ENCODE measurements at places on chromosomes 12 and 14.
A peak's percentile ranks its signal among the peaks of the same experiment; 100 is the strongest.

- no peak for DNase-seq
Observed at GRCh38 chr12:106774808-106775524, 484 bp downstream of the RIC8B start.

DNA sequence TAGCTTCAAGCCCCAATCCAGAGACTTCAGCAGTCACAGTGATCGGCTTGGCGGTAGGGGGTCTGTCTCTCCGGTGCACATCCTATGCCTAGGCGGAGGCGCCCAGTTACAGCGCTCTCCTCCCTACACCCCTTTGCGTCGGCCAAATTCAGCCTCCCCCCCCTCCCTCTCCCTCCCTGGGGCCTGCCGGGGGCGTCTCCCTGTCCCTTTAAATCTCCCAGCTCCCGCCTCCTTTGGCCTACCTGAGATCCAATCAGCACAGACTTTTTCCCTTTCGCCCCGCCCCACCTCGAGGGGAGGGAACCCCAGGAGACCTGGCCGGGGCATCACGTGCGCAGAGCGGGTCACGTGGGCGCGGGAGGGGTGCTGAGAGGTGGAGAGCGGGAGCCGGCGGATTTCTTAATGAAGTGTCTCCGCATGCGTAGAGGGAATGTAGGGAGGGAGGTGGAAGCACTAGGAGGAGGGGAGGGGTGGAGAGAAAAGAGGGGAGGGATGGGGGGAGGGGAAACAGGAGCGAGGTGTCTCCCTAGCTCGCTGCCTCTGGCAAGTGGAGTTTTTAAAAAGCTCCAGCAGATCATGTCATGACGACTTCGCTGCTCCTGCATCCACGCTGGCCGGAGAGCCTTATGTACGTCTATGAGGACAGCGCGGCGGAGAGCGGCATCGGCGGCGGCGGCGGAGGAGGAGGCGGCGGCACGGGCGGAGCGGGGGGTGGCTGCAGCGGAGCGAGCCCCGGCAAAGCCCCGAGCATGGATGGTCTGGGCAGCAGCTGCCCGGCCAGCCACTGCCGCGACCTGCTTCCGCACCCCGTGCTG lies at the start of gene HOXC13:
Gene HOXC13, plus strand, starts transcription at position 506 of the 815 bp plus-strand sequence. Its CDS starts 76 bp downstream, at position 582.
- DNase-seq, result peak; percentile 75

GRCh38 chr12:21818627-21819026 lies 44.1 kb upstream of the KCNJ8 start:
- DNase-seq, result no peak

GRCh38 chr12:131783915-131784541 lies 44.2 kb upstream of the MMP17 start:
- DNase-seq, result no peak

DNA sequence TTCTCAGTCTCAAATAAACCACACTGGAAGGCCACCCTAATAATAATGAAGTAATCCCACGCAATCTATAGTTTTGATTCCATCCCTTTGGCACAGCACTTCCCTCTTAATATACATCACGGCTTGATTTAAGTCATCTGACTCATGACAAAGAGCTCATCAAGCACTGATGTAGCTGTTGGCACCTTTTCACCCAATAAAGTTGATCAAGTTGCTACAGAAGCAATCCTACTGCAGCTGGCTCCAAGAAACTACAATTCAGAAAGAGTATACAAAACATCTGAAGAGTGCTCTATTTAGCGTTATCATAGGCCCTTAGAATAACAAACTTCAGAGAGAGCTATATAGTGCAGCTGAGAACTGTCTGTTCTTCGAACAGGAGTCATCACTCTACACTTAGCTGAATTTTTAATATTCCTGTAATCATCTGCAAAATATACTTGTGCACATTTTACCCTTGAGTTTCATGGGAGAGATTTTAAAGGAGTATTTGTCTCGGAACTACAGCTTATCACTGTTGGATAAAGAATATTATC lies 94.9 kb downstream of the OSBPL8 start:
- no peak for DNase-seq

- DNase-seq, result no peak
Observed at GRCh38 chr12:107990325-107990724, 138.8 kb upstream of the WSCD2 start.

- no peak for DNase-seq
Observed at GRCh38 chr12:103455020-103455763, 40.6 kb downstream of the C12orf42 start.

GRCh38 chr14:55285048-55285652 lies 13.9 kb downstream of the FBXO34 start:
- DNase-seq, result no peak

DNA sequence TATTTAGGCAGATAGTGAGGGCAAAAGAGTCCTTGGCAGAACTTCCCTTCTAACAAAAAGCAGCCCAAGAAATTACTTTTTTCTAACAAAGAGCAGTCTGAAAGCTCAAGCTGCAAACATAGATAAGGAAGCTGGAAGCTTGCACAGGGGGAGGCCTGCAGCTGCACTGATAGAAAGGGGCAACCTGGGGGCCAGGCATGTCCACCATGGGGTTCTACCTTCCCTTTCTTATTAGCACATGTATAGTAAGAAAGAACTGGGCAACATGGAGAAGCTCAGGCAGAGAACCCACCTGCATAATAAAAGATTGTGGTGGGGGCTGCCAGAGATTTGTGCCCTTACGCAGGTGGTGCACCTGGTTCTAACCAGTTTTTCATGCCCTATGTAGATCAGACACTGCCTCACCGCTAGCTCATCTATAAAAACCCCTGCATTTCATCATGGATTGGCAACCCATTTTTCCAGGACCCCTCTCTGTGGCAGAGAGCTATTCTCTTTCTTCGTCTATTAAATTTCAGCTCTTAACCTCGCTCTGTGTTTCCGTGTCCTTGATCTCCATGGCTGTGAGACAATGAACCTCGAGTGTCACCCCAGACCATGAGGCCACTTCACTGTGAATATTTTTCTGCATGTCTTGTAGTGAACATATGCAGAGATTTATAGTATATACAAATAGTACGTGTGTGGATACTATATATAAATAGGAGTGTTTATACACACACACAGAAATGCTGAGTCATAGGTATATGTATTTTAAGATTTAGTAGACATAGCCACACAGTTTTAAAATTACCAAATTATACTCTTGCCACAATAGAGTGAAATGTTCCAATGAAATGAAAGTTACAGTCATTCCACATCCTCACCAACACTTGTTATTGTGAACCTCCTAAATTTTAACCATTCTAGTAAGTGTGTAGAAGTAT lies 53.0 kb downstream of the PEX5 start:
- no peak for DNase-seq

GRCh38 chr14:29643433-29644211 lies 284.0 kb downstream of the PRKD1 start:
- DNase-seq, result no peak

DNA sequence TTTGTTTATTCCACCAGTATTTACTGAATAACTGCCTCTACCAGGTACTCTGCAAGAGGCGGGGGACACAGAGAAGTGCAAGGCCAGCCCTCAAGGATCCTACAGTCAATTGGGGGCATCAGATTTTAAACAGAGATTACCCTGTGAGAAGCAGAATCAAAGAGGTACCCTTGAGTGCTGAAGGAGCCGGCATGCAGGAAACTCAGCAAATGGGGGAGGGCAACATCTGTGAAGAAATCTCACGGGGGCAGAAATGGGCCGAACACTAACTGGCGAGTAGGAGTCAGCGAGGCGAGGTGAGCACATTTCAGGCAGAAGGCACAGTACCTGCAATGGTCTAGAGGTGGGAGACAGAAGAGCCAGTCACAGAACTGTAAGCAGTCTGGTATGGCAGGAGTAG lies 9.0 kb downstream of the GALNT6 start:
- DNase-seq, result no peak

DNA sequence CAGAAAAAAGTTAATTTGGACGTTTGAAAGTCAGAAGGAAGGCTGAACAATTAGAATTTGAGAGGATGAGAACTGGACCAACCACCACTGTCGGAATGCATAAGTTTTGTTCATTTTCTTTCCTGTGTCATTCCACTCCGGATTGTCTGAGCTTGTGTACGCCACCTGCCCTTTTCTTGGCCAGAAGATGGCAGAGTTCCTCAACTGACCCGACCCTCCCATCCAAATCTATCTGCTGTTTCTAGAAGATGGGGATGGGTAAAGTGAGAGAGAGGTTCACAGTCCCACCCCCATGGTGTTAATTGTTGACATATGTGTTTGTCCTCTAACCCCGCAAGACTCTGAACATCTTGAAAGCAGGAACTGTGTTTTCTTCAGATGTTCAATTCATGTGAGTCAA lies 388.0 kb downstream of the VRK1 start:
- DNase-seq, result no peak

All from GOT3 (cell line).